ENCODE measurements at places on chromosomes 2 and 18.

GRCh38 chr18:524466-524865, 24.0 kb upstream of the COLEC12 start:
- no peak for DNase-seq

GRCh38 chr2:206004004-206004693, 81.8 kb downstream of the INO80D start:
- DNase-seq, result no peak

DNA sequence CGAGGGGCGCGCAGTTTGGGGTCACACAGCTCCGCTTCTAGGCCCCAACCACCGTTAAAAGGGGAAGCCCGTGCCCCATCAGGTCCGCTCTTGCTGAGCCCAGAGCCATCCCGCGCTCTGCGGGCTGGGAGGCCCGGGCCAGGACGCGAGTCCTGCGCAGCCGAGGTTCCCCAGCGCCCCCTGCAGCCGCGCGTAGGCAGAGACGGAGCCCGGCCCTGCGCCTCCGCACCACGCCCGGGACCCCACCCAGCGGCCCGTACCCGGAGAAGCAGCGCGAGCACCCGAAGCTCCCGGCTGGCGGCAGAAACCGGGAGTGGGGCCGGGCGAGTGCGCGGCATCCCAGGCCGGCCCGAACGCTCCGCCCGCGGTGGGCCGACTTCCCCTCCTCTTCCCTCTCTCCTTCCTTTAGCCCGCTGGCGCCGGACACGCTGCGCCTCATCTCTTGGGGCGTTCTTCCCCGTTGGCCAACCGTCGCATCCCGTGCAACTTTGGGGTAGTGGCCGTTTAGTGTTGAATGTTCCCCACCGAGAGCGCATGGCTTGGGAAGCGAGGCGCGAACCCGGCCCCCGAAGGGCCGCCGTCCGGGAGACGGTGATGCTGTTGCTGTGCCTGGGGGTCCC, at the start of gene ITGA4:
Gene ITGA4, plus strand, starts transcription at position 266 of the 620 bp plus-strand sequence. Its CDS starts 269 bp downstream, at position 535.
- DNase-seq, result peak; percentile 79

GRCh38 chr2:58923869-58924268, 682.7 kb upstream of the FANCL start:
- DNase-seq, result no peak

- no peak for DNase-seq
Measured at GRCh38 chr2:105777031-105777482, 32.3 kb downstream of the NCK2 start.

DNA sequence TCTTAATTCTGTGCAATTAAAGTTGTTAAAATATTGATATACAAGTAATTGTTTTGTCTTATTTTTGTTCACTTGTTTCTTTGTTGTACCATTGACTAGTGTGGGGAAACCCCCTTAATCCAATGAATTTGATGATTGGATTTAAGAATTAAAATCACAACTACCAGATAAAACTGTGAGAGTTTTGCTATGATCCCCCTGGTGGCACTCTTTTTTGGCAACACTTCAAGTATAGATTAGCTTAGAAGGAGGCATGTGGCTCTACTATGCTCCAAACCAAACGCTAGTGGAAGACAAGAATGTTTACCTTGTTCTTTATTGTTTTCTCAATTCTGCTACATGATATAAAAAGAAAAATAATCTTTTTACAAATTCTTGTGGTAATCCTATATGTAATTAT, 477.8 kb upstream of the ETAA1 start:
- no peak for DNase-seq

DNA sequence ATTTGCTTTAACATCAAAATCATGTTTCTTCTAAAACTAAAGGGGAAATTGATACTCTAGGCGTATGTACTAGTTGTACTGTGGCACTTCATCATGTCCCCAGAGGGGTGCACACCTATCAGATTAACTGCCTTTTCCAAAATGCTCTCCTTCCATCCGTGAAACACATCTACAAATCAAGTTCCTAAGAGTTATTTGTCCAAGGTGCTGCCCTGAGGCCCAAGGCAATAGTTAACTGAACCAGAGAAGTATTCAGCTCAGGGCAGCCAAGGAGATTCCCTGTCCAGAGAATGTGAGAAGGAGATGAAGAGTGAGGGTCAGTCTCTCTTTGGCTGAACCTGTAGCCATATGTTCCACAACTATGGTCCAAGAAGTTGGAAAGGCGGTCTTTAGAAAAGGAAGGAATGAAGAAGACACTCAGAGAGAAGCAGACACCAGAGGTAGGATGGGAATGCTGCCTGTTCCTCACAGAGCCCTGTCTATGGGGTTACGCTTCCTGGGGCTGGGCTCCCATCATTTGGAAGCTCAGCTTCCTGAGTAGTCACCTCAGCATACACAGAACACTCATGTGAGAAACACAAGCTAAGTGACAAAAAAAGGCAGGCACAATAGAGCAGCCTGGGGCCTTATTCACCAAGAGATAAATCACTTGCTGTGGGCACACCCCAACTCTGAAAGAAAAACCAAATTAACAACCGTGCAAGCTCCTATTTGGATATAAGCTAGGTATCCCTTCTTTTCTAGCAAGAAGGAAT, 55.6 kb downstream of the ANKRD44 start:
- no peak for DNase-seq

DNA sequence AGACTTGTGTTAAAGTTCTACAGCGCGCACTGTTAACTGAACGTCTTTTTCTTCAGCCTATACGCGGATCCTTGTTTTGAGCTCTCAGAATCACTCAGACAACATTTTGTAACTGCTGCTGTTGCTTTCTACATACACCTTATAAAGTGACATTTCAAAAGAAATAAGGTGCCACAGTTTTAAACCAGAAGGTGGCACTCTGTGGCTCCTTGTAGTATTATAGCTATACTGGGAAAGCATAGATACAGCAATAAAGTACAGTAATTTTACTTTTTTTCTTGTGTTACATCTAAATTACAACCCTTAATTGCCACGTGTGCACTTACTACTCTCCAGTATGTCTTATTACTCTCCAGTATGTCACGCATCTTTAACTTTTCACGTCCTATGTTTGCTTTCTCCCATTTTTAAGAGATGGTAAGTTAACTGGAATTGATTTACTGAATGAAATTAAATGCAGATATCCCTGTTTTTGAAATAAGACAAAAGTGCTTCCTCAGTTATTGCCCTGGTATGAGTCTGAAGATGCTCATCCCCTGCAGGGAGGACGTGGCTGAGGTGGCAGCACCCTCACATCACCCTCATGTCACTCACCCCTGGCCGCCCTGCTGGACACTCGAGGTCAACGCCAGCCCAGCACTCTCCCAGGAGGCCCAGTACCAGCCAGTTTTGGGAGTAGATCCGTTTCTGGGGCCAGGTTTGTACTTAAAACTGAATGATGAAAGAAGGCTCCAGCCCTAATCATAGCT, 37.8 kb downstream of the GORASP2 start:
- no peak for DNase-seq

DNA sequence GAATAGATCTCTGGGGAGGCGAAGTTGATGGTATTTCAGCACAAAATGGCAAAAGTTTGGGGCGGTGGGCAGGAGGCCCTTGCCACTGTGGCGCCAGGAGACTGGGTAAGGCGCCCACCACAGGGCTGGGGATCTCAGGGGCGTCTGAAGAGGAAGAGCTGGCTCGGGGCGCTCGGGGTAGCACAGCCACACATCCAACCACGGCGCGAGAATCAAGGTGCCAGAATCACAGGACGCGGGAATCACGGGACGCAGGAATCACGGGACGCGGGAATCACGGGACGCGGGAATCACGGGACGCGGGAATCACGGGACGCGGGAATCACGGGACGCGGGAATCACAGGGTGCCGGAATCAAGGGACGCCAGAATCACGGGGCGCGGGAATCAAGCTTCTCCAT, 174.4 kb downstream of the TMEM18 start:
- DNase-seq, result no peak

- no peak for DNase-seq
Measured at GRCh38 chr18:45335282-45336043, 279.8 kb upstream of the SLC14A2 start.

DNA sequence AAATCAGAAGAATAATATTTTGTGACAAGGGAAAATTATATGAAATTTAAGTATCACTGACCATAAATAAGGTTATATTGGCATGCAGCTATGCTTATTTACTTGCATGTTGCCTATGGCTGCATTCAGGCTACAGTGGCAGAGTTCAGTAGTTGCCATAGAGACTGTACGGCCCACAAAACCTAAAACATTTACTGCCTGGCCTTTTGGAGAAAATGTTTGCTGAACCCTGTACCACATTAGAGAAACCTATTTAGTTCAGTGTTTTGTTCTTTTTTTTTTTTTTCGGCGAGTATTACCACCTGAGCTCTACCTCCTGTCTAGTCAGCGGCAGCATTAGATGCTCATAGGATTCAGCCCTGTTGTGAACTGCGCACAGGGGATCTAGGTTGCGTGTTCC, 163.7 kb downstream of the MCFD2 start:
- no peak for DNase-seq

- DNase-seq, result no peak
Measured at GRCh38 chr2:102789349-102790090, 27.7 kb downstream of the TMEM182 start.

DNA sequence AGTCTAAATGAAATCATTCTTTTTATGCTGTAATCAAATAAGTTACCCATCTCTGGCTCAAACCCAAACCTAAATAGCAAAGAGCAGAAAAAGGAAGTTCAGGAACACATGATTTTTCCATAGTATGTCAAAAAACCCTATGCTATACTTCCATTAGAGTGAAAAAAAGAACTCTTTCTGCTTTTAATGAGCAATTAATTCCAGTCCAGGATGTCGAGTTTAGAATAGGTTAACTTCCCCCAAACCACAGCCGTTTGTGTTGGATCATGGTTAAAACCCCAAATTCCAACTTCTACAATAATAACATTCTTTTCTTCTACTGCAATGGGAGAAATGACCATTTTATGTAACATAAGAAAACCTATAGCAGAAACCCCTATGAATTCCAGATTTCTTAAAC, 171.1 kb upstream of the NRP2 start:
- no peak for DNase-seq

GRCh38 chr2:71462056-71462605, 8.8 kb downstream of the DYSF start:
- DNase-seq, result no peak

DNA sequence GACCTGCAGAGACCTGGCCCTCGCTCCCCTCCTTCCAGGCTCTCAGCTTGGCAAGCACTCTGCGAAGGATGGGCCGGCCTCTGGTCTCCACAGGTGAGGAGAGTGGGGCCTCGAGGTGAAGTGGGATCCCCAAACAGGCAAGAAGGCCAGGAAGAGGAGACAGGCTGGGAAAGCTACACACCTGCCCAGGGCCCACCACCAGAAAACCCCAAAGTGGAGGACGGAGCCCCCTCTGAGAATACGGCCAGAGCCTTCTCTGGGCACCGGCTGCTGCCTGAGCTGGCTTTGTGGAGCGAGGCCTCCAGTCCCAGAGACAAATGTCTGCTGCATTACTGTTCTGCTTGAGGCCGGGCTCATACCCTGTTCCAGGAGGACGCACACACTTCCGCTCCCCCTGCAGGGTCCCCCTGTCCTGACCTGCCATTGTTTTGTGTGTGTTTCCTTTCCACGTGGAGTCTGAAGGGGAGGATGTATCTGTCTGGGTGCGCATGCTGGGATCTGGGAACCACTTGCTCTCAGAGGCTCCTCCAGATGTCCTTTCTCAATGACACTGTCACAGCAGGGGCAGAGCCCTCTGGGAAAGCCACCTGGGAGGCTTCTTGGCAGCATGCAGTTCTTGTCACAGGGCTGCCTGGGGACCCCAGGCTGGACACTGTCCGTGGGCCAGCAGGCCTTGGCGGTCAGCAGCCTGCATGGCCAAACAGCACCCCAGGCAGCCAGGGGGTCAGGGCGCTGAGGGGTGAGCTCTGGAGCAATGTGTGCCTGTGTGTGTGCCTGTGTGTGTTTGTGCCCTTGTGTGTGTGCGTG, 20.8 kb downstream of the KCNF1 start:
- no peak for DNase-seq

- DNase-seq, result no peak
Measured at GRCh38 chr2:17422061-17422460, 96.2 kb downstream of the RAD51AP2 start.

GRCh38 chr2:70994009-70994698, 519 bp downstream of the TEX261 start:
- peak; percentile 49 for DNase-seq

GRCh38 chr2:43637030-43637803, at the start of gene PLEKHH2:
Gene PLEKHH2 (plus strand): TSS chr2:43637260. CDS start chr2:43644674, 7,414 bp downstream.
- DNase-seq, result peak; percentile 88

- DNase-seq, result no peak
Measured at GRCh38 chr2:68414876-68415275, 49.8 kb downstream of the PLEK start.

DNA sequence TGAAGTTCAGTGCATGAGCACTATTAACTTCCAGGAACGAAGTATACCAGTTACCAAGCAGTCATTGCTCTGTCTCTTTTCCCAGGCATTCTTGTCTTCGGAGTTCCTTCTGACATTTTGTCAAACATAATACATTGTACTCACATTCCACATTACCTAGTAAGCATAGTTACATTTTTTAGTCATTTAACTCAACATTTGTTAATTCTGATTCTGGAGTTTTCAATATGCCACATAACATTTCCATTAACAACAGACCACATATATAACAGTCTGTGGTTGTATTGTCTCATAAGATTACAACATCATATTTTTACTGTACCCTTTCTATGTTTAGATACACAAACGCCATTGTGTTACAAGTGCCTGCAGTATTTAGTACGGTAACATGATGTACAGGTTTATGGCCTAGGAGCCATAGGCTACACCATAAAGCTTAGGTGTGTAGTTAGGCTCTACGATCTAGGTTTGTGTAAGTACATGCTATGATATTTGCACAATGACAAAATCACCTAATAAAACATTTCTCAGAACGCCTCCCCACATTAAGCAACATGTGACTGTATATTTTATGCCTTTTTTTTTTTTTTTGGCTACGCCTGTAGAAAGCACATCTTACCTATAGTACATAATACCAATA, 187.1 kb downstream of the DYM start:
- no peak for DNase-seq

DNA sequence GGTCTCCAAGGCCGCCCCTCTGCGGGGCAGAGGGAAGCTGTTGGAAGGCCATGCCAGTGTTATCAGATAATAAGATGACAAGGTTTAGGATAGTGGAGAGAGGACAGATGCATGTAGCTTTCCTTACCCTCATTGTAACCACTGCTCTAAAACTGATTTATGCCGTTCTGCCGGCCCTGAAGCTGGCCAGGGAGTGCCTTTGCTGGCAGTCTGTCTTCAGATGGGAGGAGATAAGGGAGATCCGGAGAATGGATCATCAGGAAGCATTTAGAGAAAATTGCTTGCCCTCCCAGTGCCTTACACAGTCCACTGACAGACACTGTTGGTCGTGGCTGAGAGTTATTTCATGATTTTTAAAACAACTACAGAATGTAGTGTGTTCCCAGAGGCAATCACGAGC, 35.4 kb upstream of the MYO3B start:
- no peak for DNase-seq

- no peak for DNase-seq
Measured at GRCh38 chr2:219531639-219532377, 11.8 kb downstream of the CHPF start.
